Endothelial cell of coronary artery (primary cell): ENCODE measurements at places on chromosomes 7 and 10. TPM values are rescaled to one million over a fixed set of nuclear protein-coding genes. Genes with fewer than 3 reads are reported as not detected.

The OR2A5 gene
- total RNA-seq: not detected in 2 replicates

The ARHGAP22 gene
- total RNA-seq: 54.2 and 72.1 TPM in 2 replicates

The ZSCAN21 gene
- total RNA-seq: 6.8 and 7.3 TPM in 2 replicates

The CUEDC2 gene
- 38.1 and 52.0 TPM in 2 replicates for total RNA-seq

The CD36 gene
- 0.38 and 1.5 TPM in 2 replicates for total RNA-seq

The HOXA6 gene
- 0.36 and 1.3 TPM in 2 replicates for total RNA-seq

The ADRB1 gene
- not detected in 2 replicates for total RNA-seq
